ENCODE measurements at places on chromosomes 13 and 19.
A peak's percentile ranks its signal among the peaks of the same experiment; 100 is the strongest.

- DNase-seq: no peak
These were observed 80.3 kb upstream of the UQCRFS1 start for GRCh38 chr19:29293292-29293691.

DNA sequence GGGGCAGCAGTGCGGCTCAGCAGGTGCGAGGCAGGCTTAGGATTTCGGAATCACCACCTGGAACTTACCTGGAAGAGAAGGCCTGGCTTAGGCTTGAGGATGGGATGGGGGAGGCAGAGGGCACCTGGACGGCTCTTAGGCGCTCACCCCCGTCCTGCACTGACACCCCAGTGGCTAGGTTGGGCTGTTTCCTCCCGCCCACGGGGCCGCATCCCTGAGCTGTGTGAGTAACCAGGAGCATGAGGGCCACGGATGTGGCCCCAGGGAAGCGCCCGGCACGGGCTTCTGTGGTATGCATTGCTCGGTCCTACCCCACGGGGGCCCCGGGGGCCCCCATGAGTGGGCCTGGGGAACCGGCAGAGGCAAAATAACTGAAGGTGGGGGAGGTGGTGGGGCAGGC is 2.4 kb upstream of the NKPD1 start:
- DNase-seq: no peak

DNA sequence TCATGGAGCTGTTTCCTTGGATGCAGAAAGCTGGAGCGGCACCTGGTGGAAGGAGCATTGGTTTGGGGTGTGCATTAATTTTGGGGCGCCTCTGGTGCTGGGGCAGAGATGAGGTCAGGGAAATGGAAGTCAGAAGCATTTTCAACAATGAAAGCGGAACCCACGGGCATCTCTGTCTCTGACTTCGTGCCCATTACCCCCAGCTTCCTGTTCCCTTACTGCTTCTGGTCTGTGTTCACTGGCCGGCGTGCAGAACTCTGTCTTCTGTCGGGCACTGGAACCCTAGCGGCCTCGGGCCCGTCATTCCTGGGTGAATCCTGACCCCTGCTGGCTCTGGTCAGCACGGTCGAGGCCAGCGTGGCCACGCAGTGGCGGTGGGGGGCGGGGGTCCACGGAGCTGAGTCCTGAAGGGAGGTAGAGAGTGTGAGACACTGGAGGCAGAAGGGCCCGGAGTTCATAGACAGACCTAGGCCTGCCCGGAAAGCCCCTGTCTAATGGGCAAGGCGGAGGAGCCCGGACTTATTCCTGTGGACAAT is 7.9 kb upstream of the LINGO3 start:
- DNase-seq: no peak

GRCh38 chr19:38710928-38711725 is 33.1 kb downstream of the CAPN12 start:
- no peak for DNase-seq

GRCh38 chr19:49938662-49939061 is 9.4 kb upstream of the NUP62 start:
- no peak for DNase-seq

DNA sequence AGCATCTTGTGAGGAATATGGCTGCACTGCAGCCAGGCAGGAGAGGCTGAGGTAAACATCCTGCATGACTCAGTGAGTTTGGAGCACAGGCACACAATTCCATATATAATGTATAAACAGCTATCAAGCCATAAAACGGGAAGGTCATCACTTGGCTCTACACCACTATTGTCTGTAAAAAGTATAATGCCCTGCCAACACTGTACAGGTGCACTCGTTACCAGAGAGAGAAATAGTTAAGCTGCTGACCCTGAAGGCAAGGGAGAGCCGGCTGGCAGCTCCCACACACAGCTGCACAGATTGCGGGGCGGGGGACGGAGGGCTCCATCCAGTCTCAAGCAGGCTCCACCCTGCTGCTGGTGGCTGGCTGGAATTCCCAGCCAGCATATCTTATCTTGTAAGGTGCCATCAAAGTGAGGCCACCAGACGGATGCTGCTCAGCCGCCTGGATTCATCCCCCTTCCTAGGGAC is 668.1 kb downstream of the SLITRK5 start:
- no peak for DNase-seq

GRCh38 chr19:39778763-39779162 is at the start of gene LEUTX:
Gene LEUTX, plus strand, starts transcription at chr19:39778854. Its CDS starts 67 bp downstream, at chr19:39778921.
- no peak for DNase-seq

- no peak for DNase-seq
These were observed 23.2 kb upstream of the EEF1AKMT1 start for GRCh38 chr13:20796791-20797508.

DNA sequence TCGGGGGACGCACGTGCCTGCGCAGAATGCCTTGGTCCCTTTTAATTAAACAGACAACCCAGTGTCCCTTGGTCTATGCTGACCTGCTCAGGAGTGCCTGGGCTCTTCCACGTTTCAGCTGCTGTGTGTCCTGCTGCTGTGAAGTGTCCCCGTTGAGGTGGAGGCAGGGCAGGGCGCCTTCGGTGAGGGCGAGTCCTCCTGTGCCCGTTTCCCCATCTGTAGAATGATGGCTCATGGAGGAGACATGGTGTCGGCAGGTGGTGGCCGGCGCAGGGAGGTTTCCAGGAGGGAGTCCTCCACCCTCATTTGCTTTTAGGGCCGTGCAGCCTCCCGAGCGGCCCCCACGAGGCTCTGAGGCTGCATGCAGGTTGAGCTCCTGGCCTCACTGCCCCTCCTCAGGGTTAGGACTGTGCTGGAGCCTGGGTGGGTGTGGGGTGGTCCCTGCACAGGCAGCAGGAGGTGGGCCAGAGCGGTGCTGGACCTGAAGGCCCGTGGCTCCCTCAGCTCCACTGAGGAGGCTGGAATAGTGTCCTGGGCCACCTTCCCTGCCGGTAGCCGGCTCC is 8.8 kb downstream of the STK11 start:
- DNase-seq: no peak

GRCh38 chr13:32669030-32669646 is 82.9 kb downstream of the PDS5B start:
- DNase-seq: peak; percentile 33

- peak; percentile 86 for DNase-seq
These were observed 12.4 kb upstream of the CCDC9 start for GRCh38 chr19:47243776-47244547.

DNA sequence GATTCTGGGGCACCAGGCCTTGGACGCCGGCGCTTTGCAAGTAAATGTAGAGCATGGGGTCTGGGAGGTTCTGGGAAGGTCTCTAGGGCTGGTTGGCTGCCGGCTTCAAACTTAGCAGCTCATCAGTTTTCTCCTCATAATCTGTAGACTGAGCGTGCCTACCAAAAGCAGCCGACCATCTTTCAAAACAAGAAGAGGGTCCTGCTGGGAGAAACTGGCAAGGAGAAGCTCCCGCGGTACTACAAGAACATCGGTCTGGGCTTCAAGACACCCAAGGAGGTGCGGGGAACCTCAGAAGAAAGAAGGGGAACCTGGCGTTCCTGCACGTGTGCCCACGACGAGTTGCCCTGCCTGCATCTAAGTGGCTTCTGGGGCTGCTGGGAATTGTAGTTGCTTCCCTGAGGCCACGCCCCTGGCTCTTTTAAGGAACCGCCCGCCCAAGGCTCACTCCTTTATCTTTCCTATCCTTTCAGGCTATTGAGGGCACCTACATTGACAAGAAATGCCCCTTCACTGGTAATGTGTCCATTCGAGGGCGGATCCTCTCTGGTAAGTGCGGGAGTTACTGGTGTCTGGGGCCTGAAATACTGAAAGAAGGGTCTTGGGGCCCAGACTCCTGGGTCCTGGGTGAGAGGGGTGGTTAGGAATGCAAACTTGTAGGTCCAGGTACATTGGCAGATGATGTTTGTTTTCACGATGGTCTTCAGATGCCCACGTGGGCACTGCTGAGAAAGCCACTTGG is 984 bp downstream of the RPS11 start:
- DNase-seq: peak; percentile 21

GRCh38 chr19:1672038-1672768 is 19.8 kb upstream of the TCF3 start:
- DNase-seq: no peak

DNA sequence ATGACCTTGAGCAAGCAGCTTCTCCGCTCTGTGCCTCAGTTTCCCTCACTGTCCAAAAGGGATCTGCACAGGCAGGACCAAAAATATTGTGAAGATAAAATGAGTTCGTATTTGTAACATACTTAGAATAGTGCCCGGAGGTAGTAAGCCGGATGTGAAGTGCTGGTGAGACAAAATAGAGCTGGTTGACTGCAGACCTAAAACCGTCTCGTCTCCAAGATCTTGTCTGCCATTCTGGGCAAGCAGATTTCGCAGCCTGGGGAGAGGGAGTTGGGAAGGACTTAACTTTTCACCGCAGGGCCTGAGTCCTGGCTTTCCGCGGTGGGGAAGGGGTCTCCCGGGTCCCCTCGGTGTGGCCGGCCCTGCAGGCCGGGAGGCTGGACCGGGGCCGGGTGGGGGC is 8.2 kb upstream of the BBC3 start:
- DNase-seq: no peak

DNA sequence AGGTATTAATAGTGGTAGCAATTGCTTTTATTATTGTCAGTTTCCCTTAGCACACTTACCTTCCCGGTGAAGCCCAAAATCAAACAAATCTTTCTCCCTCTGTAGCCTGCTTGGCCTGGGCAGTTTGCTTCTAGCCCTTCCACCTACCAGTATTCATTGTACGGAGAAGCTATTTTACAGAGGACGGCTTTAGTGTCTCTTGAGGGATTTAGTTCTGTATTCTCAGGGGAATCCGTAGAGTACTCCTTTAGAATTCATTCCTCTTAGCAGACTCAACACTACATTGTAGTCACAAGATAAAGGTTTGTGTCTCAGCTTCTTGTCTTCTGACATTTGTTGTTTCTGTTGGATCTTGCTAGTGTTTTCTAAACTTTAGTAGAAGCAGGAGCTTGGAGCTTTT is 24.1 kb upstream of the WTIP start:
- no peak for DNase-seq

DNA sequence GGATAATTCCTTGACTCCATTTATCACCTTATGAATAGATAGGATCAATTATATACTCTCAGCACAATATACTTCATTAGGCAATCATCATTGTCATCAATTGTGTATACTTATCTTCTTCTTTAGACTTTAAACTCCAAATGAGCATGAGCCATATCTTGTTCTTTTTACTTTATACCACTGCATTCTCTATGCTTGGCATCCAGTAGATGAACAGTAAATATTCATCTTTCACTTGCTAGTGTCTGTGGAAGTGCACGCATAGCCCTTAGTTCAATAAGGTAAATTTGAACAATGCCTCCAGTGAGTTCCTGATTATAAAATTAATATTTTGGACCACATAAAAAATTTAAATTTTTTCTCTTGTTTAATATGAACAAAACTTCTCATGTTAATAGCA is 172.3 kb upstream of the SPRY2 start:
- DNase-seq: no peak

DNA sequence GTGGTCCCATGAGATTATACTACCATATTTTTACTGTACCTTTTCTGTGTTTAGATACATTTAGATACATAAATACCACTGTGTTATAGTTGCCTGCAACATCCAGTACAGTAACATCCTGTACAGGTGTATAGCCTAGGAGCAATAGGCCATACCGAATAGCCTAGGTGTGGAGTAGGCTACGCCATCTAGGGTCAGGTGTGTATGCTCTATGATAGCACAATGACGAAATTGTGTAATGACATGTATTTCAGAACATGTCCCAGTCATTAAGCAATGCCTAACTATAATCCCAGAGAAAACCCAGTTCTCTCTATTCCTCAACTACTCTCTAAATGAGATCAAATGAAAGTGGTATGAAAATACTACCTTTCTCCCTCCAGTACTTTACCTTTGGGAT is 3.9 kb downstream of the SLC25A15 start:
- DNase-seq: no peak

DNA sequence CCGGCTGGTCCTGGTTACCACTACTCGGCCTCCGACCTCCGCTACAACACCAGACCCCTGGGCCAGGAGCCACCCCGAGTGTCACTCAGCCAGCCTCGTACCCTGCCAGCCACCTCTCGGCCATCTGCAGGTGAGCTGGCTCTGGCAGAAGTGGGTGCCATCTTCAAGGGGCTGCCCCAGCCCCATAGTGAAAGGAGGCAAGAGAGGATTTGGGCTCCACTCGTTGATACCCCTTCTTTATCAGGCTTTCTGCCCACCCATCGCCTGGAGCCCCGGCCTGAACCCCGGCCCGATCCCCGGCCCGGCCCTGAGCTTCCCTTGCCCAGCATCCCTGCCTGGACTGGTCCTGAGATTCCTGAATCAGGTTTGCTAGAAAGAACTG is 7.1 kb downstream of the LTBP4 start:
- no peak for DNase-seq

DNA sequence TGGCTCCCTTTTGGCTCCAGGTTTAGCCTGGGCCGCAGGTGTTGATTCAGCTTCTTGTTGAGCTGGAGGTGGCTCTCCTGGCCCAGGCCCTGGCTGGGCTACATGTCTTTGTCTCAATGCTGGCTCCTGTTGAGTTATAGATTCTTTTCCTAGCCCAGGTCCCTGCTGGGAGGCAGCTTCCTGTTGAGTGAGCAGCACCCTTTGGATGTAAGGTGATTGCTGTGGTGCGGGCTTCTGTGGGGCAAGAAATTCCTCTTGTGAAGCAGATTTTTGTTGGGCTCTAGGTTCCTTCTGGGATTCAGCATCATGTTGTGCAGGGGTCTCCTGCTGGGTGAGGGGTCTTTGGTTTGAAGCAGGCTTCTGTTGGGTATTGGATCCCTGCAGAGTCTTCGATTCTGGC is 545 bp downstream of the LIPE start:
- no peak for DNase-seq

GRCh38 chr13:60165391-60166099 is 1.8 kb upstream of the DIAPH3 start:
- no peak for DNase-seq

DNA sequence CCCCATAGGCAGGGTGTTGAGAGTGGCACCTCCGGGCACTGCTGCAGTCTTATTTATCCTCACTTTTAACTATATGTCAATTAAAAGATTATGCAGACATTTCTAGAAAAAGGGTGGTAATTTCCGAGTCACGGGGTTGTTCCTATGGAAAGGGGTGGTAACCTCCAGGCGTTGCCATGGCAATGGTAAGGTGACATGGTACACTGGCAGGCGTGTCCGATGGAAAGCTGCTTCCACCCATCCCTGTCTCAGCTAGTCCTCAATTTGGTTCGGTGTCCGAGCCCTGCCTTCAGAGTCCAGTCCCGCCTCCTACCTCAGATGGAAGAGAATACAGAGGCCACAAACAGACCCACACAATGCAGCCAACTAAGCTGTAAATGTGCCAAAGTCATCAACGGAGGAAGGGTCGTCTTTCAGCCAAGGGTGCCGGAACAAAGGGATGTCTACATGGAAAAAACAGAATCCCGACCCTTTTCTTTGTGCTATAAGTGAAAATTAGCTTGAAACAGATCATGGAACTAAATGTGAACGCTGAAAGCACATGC is 72.6 kb upstream of the C13orf46 start:
- DNase-seq: no peak

DNA sequence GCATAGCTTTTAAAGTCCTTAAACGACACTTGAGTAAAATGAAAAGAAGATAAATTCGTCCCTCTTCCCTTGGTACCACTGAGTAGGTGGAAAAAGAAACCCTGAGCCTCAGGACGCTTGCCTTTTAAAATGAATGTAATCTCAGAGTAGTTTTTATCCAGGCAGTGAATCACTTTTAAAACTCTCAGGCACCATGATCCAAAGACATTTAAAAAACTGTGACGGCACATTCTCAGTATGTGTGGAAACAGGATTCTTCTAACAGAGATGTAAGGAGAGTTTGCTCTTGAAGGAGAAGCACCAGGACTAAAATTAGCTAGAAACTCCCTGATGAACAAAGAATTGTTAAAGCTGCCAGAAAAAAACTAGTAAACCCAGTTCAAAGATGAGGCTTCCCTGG is 105.7 kb upstream of the SLC15A1 start:
- no peak for DNase-seq

GRCh38 chr13:110361365-110361911 is 54.4 kb downstream of the COL4A2 start:
- no peak for DNase-seq

- no peak for DNase-seq
These were observed 21.1 kb upstream of the OVOL3 start for GRCh38 chr19:36089847-36090246.

All from NCI-H1694 treated with DMSO at 0.1 percent for 48 hours (cell line).